A673 (cell line): ENCODE measurements at places on chromosomes 5 and 9.
A peak's percentile ranks its signal among the peaks of the same experiment; 100 is the strongest.

DNA sequence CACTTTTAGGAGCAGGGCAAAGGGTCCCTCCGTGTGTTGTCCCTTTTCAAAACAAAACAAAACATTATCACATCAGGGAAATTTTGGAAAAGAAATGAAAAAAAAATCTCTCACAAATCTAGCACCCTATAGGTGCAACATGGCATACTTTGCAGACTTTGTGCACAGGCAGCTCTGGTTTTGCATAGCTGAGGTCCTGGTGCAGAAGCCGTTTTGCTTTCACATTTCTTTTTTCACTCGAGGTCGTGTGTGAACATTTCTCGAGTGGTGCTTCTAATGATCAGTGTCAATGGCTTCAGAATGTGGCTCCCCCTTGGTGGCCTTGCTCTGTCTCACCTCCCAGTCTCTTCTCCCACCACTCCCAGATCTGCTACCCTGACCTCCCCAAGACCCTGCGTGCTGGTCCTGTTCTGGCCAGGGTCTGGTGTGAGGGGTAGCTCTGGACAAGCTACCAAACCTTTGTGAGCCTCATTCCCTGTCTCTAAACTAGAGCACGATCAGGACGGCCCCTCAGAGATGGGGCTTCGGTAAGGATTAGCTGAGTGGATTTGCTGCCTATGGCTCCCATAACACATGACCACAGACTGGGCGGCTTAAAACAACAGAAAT, 258.0 kb downstream of the NSG2 start:
- no peak for DNase-seq

GRCh38 chr5:161378701-161379100, 167.8 kb downstream of the GABRB2 start:
- no peak for DNase-seq

- DNase-seq, result no peak
These were observed 14.4 kb downstream of the STK10 start for GRCh38 chr5:172173564-172174153.

GRCh38 chr9:95139126-95139525, 178.4 kb downstream of the FANCC start:
- DNase-seq, result no peak

DNA sequence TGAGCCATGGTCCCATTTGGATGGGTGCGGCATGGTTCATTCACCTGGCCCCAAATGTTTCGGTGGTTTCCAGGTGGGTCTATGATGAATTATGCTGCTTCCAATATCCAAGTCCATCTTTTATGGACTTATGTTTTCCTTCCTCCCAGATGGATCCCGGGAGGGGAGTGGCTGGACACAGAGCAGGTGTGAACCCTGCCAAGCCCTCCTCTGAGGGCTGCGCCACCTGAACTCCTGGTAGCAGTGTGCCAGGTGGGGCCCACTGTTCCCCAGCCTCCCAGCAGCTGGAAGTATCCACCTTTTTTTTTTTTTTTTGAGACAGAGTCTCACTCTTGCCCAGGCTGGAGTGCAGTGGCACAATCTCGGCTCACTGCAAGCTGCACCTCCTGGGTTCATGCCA, 42.9 kb downstream of the WNK2 start:
- no peak for DNase-seq

DNA sequence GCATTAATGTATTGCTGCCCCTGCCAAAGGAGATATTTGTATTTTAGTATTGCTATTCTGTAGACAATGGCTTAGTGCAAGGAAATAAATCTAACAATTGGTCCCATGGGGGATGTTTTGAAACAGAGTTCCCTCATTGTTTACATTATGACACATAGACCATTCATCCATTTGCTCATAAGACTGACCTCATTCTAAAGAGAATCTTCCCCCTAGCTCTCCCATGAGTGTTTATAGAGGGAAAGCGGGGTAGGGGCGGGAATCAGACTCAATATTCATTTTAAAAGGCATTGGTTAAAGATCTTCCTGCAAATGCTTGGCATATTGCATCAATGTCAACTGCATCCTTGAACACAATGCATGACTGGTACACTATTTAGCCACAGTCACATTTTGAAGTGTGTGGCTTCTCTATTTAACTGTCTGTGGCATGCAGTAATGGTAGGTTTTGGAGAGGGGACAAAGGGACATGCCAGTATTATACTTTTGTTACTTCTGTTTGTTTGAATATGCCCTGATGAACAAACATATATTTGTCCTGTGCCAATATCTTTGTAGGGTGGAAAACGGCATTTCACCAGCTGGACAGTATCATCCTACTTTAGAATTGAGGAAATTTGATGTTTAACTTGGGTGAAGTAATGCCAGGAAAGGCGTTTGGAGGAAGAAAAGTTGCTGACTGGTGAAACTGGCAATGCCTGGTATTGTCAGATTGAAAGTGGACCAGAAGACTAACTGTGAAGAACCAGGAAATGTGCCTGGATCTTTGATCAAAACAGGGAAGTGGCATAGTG, 84.1 kb upstream of the MEGF10 start:
- DNase-seq, result peak; percentile 33

GRCh38 chr5:41772056-41772455, 98.2 kb downstream of the OXCT1 start:
- DNase-seq, result no peak

DNA sequence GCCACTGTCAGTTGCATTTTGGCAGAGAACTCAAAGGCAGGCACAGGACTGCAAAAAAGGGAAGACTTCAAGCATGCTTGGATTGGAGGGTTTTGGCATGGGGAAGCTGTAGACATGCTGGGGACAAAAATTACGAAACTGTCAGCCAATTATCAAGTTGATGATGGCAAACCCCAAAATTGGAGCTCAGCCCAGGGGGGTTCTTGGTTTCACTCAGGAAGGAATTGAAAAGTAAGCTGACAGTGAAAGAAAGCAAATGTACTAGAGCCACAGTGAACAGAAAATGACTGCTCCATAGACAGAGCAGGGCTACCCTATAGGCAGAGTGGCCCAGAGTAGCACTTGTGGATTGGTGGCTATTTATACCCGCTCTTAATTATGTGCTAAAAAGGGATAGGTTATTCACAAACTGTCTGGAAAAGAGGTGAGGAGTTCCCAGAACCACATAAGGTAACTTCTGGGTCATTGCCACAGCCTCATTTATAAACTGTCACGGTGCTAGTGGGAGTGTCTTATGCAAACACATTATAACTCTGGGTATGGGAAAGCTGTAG, 14.6 kb upstream of the CFAP95 start:
- no peak for DNase-seq

DNA sequence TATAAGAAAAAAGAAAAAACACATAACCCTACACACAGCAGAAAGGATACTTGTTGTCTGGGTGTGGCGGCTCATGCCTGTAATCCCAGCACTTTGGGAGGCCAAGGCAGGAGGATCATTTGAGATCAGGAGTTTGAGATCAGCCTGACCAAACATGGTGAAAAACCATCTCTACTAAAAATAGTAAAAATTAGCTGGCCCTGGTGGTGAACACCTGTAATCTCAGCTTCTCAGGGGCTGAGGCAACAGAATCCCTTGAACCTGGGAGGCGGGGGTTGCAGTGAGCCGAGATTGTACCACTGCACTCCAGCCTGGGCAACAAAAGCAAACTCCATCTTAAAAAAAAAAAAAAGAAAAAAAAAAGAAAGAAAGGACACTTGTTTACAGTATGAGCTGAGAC, 147.6 kb upstream of the PITX1 start:
- no peak for DNase-seq

- no peak for DNase-seq
These were observed 42.8 kb downstream of the ACO1 start for GRCh38 chr9:32427111-32427873.

DNA sequence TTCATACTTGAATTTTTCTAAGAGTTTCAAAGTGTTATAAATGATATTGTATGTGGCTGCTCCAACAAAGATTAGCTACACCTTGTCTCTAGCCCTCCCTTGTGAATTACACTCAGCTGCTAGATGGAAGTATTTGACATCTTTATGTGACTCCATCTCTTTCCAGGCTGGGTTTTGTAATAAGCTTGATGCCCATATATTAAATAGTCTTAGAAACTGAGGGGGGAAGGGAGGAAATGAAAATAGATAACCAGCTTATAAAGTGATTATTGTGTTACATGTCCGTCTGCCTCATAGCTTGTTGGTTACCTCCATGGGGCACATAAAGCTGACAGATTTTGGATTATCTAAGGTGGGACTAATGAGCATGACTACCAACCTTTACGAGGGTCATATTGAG, 63.4 kb downstream of the CD180 start:
- DNase-seq, result no peak

- DNase-seq, result no peak
These were observed 44.7 kb upstream of the IZUMO3 start for GRCh38 chr9:24590432-24590831.

DNA sequence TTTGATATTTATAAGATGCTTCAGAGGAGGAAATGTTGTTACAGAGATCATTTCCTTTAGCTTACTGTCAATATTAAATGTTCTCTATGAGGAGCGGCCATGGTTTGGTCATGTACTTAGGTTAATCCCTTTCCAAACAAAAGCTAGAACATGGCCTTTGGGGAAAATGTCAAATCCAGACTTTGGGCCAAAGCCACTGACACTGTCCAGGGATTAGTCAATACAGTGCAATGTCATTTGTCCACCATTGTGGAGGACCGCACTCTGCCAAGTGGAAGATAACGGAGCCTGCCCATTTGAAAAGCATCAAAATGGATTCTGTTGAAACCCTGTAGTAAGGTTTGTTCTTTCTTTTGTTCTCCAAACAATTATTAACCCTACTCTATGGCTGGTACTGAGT, 50.1 kb downstream of the FRMPD1 start:
- DNase-seq, result no peak

GRCh38 chr9:33628865-33629410, 104.9 kb downstream of the ANKRD18B start:
- DNase-seq, result no peak

DNA sequence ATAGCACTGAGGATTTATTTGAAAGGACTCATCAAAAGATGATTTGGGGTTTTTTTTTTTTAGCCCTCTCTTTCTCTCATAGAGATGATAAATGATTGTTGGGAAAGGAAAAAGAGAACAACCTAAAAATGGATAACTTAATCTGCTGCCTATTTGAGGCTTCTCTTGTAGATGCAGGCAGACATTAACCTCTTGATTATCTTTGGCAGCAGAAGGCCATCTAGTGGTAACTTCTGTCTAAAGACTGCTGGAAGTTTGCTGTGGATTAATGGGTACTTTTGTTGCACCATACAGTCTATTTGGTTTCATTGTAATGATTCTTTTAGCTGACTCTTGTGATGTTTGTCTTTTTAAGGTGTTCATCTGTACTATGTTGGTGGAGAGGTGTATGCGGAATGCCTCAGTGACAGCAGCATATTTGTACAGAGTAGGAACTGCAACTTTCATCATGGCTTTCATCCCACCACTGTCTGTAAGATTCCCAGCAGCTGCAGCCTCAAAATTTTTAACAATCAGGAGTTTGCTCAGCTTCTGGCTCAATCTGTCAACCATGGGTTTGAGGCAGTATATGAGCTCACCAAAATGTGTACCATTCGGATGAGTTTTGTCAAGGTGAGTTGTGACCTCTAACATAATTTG, 18.8 kb downstream of the SMIM32 start:
- DNase-seq, result peak; percentile 63

DNA sequence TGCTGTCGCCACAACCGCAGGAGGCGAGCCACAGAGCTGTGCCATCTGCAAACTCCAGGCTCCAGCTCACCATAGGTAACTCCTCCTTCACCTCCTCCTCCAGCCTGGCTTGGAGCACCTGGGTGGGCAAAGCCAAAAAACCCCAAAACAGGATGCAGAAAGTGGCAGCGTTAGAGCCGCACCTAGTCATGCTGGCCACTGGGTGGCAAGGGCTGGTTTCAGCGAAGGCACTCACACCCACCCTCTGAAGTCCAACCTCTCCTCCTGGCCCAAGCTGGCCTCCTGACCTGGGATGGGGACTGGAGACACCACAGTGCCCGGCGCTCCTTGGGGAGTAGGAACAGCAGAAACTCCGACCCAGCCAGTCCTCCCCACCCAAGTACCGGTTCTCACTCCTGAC, 28.7 kb upstream of the ZNF354B start:
- no peak for DNase-seq

DNA sequence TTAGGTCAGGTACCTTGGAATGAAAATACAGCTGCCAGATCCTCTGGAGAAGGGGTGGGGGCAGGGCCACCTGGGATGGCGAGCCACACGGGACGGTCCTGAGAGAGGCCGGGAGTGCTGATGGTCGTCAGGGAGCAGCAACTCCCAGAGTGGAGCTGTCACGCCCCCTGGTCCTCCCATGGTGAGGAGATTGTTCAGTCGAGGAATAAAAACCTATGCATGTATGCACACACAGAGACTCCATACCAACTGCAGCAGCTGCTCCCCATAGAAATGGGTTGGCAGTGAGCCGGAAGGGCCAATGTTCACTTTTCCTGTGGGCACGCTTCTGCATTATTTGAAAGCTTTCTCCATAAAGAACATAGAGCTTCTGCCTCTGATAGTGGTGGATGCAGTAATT, 45.2 kb upstream of the SEMA4D start:
- DNase-seq, result no peak

DNA sequence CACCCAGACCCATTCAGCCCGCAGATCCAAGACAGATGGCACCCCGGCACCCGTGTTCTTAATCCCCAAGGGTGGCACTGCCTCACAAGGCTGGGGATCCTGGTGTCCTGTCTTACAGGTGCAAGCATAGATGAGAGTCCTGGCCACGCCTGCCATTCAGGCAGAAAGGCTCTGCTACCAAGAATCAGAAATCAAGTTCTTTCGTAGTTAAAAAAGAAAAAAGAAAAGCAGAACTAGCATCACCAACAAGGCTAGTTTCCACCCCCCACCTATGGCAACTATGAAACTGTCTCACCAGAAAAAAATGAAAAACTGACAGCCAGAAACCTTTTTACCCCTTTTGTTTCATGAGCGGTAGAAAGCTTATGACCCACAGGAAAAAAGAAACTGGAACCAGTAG, 170.4 kb downstream of the SYK start:
- no peak for DNase-seq

- peak; percentile 34 for DNase-seq
These were observed 84.3 kb upstream of the PPP2R2B start for GRCh38 chr5:146962801-146963355.

DNA sequence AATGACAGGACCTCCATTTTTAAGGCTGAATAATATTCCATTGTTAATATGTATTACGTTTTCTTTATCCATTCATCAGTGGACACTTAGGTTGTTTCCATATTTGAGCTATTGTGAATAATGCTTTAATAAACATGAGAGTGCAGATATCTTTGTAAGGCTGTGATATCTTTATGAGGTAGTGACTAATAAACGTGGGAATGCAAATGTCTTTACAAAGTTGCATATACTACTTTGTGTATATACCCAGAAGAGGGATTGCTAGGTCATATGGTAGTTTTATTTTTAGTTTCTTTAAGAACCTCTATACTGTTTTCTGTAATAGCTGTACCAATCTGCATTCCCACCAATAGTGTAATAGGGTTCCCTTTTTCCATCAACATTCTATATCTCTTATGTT, 148.7 kb downstream of the FOCAD start:
- DNase-seq, result no peak

DNA sequence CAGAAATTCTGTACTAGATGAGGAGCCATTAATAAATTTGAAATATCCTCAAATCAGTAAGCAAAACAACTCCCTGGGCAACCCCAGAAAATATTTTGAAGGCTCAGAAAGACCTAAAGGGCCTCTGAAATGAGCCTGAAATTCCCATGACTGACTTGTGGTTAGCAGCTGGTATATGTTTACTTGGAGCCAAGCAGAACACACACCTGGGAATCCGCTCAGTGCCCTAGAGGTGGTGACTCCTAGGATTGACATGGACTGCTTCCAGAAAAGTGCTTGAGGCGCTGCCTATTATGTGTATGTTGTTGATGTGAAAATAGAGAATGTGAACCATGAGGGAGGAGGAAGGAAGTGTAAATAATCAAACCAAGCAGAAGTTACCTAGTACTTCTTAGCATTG, 14.7 kb downstream of the RFK start:
- DNase-seq, result no peak

- no peak for DNase-seq
These were observed 46.5 kb upstream of the CEMIP2 start for GRCh38 chr9:71814815-71815214.
